ENCODE measurements at places on chromosomes 5 and 9.
A peak's percentile ranks its signal among the peaks of the same experiment; 100 is the strongest.

DNA sequence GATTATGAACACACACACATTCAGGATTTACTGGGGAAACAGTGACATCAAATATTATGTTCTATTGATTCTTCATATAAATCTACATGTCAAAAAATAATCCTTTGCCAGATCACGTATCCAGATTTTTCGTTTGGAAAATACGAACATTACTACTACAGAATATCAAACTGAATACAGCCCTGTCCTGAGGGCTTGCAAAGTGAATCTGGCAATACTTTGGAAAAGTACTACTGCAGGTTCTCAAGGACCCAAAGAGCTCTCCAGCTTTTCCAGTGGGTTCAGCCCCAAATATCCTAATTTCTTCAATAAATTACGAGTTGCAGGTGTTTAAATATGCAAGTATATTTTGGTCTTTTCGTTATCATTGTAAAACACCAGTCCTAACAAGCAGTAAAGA lies 411 bp upstream of the NDUFS4 start:
- no peak for DNase-seq

- DNase-seq: no peak
Measured at GRCh38 chr9:69175486-69175885, 1.4 kb downstream of the TJP2 start.

GRCh38 chr5:168125445-168126199 lies 165.8 kb upstream of the WWC1 start:
- peak; percentile 78 for DNase-seq

DNA sequence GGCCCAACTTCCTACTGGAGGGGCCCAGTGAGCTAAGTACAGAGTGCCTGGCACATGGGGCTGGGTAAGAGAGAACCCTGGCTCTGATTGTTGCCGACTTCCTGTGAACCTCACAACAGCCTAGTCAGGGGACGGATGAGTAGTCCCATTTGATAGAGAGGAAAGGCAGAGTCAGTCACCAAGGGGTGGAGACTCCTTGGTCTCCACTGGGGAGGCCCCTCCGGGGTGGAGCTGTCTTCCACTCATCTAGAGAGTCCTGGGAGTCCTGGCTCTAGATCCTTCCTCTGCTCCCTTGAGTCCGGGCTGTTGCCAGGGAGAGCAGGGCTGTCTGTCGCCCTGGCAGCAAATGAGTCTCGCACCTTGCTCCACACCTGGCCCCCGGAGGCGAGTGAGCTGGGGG lies 8.0 kb downstream of the GRK6 start:
- no peak for DNase-seq

DNA sequence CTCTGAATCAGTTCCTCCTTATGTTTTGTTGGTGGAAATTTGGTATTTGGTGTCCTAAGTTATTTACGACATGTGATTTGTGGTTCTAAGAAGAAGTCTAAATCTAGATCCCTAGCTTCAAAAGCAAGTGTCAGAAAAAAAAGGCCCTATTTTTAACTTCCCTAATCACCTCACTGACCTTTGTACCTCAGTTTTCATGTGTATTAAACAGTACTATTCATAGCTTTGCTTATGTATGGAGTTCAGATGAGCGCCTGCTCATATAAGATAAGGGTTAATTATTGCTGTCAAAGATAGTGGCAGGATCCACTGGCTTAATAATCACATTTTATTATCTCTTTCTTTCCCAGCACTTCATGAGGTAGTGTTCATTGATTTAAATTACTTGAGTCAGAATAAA lies 318.2 kb downstream of the PARP8 start:
- no peak for DNase-seq

DNA sequence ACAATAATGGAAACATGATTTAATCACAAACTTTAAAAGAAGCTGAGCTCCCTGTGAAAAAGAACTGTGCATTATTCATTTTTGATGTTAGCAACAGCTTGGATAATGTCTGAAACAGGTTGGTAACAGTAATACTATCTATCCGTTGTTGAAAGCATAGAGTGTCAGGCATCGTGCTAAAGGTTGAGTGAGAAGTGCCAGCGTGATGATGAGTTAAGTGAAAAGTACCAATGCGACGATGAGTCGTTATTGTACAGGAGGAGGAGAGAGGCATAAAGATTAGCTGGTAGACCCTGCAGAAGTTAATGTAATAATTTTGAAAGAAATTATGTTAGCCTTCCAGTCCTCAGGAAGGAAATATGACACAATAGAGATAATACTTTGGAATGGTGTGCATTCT lies 593.6 kb downstream of the MAT2B start:
- no peak for DNase-seq

DNA sequence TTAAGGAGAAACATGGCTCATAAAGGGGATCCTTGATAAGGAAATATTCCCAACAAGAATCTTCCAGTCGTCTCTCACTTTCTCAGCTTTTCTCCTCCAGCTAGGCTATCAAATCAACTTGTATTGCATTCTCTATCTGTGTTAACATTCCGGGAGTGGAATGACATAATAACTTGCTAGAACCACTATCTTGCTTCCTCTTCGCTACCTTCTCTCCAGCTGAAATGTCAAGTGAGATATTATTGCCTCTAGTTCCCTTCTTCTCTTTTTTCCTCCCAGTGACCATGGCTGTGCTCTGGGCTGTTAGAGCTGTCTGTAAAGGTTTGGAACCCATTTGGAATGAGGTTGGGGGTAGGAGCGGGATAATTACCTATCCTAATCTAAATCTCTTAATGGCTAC lies 1329.5 kb upstream of the WWC1 start:
- no peak for DNase-seq

GRCh38 chr5:7902666-7903625 lies 34.0 kb downstream of the MTRR start:
- DNase-seq: no peak

- peak; percentile 24 for DNase-seq
Measured at GRCh38 chr9:109466623-109467590, 31.2 kb downstream of the PTPN3 start.

DNA sequence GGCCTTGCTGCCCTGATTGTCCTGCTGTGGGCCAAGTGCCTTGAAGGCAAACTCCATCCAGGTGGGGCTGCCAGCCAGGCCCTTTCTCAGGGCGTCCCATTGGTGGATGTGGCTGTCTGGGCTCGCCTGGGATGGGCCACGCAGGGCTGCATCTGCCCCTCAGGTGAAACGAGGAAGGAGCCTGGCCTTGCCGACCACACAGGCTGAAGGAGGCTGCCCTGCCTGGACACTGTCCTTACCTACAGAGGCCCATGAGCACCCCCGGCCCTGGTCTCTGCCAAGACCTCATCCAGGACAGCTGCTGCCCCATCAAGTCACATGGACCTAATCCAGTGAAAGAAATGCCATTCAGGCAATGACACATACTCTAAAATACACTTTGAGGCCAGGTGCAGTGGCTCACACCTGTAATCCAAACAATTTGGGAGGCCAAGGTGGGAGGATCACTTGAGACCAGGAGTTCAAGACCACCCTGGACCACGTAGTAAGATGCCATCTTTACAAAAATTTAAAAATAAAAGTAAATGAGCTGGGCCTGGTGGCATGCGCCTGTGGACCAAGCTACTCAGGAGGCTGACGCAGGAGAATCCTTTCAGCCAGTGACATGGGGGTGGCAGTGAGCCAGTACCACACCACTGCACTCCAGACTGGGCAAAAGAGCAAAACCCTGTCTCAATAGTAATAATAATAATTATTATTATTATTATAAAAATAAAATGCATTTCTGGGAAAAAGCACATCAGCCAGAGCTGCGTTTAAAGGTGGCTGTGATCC lies 33.9 kb downstream of the PNPLA7 start:
- no peak for DNase-seq

Data from putamen (tissue), 1 donor.